ENCODE measurements at places on chromosomes 1 and 21.

GRCh38 chr1:40980453-40981121 lies 1.1 kb downstream of the CTPS1 start:
- no peak for DNase-seq

- no peak for DNase-seq
Measured at GRCh38 chr1:106880226-106880625, 176.2 kb upstream of the PRMT6 start.

- DNase-seq, result no peak
Measured at GRCh38 chr1:103191327-103191726, 83.0 kb upstream of the COL11A1 start.

- no peak for DNase-seq
Measured at GRCh38 chr1:179951383-179952144, 3.0 kb upstream of the CEP350 start.

DNA sequence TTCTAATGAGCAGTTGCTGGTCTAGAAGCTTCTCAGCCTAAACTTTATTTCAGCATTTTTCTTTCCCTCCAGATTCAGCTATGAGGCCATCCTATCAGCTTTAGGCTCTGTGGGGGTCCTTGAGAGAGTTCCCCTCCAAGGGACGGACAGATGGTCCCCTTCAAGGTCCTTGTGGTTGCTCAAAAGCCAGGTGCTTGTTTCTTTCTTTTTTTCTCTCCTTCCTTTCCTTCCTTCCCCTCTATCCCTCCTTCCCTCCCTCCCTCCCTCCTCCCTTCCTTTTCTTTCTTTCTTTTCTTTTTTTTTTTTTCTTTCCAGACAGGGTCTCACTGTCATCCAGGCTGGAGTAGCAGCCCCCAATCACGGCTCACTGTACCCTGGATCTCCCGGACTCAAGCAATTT lies 1.2 kb upstream of the IL6R start:
- no peak for DNase-seq

DNA sequence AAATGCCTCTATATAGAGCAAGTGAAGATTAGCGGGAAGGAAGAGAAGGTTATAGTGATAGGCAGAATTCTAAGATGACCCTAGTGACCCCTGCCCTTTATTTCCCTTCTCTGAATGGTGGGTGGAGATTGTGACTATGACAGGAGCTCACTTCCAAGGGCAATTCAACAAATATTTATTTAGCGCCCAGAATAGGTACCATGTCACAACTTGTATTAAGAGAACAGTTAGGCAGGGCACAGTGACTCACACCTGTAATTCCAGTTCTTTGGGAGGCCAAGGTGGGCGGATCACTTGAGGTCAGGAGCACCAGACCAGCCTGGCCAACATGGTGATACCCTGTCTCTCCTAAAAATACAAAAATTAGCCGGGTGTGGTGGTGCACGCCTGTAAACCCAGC lies 236.0 kb upstream of the POGK start:
- no peak for DNase-seq

GRCh38 chr1:167923324-167924056 lies 9.6 kb upstream of the ADCY10 start:
- DNase-seq, result no peak

DNA sequence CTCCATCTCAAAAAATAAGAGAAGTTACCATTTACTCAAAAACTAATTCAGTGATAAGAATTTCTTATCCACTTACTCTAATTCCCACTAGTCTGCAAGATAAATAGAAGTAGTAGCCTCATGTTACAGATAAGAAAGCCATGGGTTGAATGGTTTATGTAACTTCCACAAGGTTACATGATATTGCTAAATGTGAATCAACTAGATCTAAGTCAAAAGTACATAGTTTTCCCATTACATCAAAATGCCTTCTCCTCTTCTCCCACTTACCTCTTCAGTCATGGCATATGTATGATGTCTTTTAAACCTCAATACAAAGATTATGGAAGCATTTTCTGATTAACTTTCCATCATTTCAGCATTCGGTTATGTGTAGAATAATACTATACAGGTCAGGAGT lies 108.5 kb downstream of the ASH1L start:
- no peak for DNase-seq

GRCh38 chr1:44625348-44625747 lies 48.9 kb downstream of the TMEM53 start:
- DNase-seq, result no peak

GRCh38 chr1:169495046-169495775 lies 9.5 kb upstream of the SLC19A2 start:
- DNase-seq, result no peak

GRCh38 chr1:217088011-217088410 lies 364.8 kb upstream of the ESRRG start:
- no peak for DNase-seq

DNA sequence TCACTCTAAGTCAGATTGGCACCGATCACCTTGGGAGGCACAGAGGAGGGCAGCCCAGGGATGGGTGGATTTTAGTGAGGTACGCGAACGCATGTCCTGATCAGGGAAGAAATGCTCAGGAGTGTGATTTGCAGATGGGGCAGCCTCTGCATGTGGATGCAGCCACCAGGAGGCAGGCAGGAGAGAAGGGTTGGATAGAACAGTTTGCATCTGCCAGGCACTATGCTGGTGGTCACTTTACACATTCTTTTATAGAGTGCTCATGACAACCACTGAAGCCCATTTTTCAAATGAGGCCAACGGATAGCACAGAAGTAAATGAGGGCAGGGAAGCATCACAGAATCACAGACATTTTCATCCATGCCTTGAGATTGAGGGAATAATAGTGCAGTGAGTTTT lies 5.7 kb downstream of the LAMB3 start:
- no peak for DNase-seq

DNA sequence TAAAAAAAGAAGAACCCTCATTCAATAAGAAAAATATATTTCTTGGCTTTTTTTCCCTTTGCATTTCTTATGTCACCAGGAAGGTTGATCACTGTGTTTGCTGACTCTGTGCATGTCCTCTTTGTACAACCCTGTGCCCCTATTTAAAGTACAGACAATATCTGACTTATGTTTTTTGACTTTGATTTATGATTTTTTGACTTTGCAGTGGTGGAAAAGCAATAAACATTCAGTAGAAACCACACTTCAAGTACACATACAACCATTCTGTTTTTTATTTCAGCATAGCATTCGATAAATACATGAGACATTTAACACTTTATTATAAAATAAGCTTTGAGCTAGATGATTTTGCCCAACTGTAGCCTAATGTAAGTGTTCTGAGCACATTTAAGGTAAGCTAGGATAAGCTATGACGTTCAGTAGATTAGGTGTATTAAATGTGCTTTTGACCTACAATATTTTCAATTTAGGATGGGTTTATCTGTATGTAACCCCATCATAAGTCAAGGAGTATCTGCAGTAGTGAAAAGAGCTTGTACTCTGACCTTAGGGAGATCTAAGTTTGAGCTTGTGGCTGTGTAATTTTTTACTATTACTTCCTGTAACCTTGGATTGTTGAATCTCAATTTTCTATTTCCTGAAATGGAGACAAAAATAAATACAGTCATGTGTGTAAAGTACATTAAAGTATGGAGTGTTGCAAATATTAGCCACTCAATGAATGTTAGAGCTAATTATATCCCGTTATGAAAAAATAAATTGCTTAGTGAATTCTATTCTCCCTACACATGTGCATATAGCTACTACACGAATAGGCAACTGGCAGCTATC lies 1.2 kb downstream of the RNASEL start:
- no peak for DNase-seq

DNA sequence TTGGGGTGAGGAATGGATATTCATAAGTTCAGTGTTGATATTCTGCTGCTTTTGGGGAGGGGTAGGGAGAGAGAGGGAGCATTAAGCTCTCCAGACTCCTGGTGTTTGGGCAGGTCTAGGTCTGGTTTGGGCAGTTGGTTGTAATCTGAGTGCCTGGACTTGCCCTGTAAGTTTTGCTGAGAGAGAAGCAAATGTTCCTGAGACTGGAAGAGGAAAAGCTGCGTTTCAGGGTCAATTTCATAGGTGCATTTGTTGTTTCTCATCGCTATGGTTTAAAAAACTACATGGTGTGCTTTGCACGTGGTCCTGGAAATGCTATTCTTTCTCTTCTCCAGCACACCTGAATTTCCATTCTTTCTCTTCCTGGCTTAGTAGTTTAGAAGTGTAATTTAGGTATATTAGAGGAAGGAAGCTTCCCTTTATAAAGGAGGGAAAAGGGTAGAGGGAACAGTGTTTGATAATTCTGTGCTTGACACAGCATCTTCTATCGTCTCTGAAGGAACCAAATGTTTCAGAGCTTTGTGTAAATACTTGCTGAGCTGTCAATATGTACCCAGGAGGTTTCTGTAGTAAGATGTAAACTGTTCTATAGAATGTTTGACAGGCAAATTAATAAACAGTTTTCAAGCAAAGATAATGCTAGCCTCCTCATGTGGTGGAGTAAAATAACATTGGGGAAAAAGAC lies 6.3 kb downstream of the ARID1A start:
- no peak for DNase-seq

DNA sequence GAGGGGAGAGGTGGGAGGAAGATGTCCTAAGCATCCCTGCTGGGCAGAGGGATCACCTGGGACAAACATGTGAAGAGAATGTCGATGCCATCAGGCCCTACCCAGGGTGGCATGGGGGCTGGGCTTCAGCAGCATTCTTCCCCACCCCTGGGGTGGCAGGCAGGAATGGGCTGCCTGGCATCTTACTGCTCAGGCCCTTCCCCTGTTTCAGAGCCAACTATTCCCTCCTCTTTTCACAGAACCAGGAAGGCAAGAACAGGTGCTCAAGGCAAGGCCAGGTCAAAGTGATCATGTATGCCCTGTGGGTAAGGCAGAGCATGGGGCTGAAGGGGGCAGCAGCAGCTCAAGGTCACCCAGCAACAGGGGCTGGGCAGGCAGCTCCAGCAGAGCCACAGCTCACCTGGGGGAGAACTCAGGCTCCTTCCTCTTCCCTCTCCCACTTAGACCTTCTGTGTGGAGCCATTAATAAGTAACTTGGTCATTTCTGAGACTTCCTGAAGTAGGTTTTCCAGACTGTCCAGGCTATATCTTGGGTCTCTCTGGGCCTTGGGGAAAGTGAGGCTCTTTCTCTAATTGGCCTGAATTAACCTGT lies 56.4 kb downstream of the ELK4 start:
- DNase-seq, result no peak

DNA sequence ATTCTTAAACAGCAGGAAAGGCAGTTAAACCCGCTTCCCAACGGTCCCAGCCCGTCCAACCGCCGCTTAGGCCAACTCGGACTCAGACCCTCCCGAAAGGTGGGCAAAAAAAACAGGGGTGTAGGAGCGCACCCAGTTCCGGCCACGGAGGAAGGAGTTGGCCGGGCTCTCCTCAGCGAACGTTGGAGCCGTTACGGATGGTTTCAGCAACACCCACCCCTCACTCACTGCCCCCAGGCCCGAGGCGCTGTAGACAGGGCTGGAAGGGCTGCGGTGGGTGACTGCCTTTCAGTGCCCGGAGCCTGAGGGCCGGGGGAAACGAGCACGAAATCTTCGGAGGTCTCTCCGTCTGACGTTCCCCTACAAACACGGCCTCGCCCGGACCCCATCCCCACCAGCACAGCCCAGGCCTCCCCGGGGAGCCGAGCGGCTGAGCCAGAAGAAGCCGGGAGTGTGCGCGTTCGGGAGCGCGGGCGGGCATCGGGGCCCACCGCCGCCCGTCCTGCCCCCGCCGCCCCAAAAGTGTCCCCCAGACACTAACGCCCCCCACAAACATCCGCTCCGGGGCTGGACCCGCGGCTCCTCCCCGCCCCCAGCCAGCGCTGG lies 1.3 kb downstream of the KDM5B start:
- peak; percentile 53 for DNase-seq

GRCh38 chr1:33045246-33045645 lies 8.6 kb upstream of the AK2 start:
- peak; percentile 35 for DNase-seq

GRCh38 chr1:38784452-38785284 lies 74.9 kb downstream of the RRAGC start:
- DNase-seq, result no peak

GRCh38 chr1:245810789-245811337 lies 656.1 kb downstream of the KIF26B start:
- no peak for DNase-seq

All from femur (tissue), 1 donor.